ENCODE measurements at places on chromosomes 13 and 19.

DNA sequence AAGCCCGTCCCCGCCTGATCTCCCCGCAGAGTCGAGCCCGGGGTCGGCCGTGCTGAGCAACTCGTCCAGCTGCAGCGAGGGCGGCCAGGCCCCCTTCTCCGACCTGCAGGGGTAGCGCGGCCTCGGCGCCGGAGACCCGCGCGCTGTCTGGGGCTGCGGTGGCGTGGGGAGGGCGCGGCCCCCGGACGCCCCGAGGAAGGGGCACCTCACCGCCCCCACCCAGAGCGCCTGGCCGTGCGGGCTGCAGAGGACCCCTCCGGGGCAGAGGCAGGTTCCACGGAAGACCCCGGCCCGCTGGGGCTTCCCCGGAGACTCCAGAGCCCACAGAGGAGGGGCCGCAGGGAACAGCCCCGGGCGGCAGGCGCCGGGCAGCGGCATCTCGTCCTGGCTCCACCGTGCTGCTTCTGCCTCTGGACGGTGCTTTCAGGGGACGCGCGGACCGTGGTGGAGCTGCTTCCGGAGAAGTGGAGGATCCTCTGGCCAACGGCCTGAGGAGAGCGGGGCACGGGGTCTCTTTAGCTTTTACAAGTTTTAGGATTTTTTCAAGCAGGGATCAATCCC lies 8.8 kb upstream of the F7 start:
- DNase-seq, result no peak

GRCh38 chr13:71661921-71662320 lies 205.1 kb downstream of the DACH1 start:
- DNase-seq, result no peak

DNA sequence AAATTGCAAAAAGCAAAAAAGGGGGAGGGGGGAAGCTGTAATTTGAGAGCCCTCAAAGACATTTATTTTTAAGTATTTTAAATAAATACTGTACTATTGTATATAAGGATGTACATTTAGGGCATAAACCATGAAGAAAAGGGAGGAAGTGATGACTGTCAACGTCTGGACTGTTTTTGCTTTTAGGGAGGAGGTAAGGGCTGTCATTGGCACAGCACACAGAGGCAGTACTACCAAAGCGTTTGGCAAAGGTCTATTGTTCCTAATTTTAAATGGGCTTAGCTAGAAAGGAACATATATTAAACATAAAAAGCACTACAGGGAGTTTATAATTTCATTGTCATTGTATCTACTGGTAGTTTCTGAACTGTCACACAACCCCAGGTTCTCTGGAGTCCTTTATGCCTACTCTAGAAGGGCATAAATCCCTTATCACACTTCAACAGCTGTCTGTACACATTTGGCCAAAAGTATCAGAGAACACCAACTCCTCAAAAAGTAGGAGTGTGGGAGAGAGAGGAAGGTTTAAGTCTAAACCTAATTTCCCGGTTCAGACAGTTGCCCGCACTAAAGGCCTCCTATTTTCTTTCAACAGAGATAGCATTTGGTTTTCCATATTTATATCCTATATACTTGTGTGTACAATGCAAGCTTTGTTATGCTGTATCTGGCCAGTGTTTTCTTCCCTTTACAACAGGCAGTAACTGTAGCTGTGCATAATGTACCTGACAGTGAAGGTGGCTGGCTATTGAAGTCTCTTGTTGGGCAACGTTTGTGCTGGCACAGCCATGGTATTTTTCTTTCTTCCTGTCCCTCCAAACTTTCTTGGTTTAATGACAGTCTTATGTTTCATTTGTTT lies 406.2 kb downstream of the KLF5 start:
- no peak for DNase-seq

DNA sequence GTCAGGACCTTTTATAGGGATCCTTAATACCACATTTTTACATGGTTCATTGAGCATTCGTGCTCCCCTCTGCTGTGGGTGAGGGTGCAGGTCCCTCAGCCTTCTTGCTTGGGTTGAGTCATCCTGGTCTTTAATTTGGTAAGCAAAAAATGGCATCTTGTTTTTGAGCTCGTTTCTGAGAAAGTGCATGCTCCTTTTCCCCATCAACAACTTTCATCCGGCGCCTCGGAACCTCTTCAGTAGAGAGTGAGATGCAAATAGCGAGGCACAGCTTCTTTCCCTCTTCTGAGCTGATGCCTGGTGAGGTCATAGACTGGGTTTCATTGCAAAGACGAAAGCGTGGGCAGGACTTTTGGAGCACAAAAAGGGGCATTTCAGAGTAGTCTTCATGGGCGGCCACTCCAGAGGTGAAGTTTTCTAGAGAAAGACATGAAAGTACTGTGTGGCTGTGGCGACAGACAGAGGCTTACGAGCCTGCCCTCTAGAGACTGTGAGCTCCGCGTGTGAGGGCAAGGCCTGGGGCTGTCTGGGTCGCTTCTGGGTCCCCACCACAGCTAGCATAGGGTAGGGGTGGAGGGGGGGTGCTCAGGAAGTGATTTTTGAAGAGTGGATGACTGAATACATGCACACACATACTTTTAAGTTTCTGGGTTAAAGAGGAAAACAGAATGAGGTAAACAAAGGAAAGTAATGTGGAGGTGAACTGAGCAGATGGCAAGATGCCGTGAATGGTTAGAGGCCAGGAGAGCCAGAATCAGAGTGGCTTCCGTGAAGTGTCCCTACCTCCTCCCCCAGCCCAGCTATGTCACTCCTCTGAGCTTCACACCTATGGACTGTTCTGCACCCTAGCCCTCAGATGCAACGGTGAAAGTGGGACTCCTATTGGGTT lies 44.3 kb downstream of the BBC3 start:
- peak; percentile 24 for DNase-seq

DNA sequence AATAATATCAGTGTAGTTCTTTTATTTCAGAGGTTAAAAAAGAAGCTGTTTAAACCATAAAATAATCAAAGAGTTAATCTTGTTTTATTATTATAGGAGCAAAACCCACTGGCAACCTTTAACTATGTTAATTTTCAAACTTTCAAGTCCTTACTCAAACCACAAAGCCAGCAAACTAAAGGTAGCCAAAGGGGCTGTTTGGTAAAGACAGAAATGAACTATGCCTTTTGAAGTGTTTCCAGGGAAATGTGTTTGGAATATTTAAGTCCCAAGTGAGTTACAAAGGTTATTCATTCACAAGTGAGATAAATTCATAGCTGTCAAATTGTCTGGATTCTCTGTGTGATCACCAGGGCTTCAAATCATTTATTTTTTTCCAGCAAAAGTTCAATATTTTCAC lies 264.7 kb downstream of the MZT1 start:
- DNase-seq, result no peak

DNA sequence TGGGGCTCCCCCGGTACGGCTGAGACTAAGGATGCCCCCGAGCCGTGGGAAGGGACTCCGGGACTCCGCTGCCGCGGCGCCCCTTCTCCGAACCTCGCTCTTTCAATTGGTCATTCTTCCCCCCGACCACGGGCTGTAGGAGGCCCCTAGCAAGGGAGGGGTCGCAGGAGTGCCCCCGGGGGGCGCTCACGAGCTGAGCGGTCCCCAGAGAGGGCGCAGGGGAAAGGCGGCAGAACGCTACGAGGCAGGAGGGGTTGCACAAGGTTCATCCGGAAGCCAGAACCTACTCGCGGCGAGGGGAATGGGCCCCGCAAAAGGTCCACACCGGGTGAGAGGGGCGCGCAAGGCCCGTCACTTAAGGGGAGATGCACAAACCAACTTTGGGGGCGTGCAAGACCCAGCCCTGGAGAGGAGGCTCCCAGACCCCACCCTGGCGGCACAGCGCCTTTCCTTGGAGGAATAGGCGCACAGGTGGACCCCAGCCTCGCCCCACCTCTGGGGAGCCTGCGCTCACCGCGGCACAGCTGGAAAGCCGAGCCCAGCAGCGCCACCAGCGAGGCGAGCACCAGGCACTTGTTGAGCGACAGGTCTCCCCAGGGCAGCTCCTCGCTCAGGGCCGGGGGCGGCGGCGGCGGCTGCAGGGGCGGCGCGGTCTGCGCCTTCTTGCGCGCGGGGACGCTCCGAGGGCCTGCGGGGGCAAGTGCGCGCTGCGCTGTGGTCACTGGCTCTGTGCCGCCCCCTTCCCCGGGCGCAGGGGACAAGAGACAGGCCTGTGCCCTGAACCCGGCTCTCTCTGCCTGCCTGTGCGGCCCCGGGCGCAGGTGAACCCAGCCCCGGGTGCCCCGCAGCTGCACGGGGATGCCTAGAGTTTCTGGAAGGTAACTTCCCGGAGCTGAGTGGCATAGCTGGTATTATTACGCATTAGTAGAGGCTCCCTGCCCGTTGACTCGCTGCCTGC lies 2.8 kb downstream of the JSRP1 start:
- no peak for DNase-seq

GRCh38 chr19:39144290-39145071 lies 18.9 kb downstream of the PAK4 start:
- DNase-seq, result no peak

All from DND-41 (cell line).